ENCODE measurements at places on chromosomes 7 and 10.

GRCh38 chr10:14240253-14241189 is 90.2 kb downstream of the FRMD4A start:
- DNase-seq = peak; percentile 70

DNA sequence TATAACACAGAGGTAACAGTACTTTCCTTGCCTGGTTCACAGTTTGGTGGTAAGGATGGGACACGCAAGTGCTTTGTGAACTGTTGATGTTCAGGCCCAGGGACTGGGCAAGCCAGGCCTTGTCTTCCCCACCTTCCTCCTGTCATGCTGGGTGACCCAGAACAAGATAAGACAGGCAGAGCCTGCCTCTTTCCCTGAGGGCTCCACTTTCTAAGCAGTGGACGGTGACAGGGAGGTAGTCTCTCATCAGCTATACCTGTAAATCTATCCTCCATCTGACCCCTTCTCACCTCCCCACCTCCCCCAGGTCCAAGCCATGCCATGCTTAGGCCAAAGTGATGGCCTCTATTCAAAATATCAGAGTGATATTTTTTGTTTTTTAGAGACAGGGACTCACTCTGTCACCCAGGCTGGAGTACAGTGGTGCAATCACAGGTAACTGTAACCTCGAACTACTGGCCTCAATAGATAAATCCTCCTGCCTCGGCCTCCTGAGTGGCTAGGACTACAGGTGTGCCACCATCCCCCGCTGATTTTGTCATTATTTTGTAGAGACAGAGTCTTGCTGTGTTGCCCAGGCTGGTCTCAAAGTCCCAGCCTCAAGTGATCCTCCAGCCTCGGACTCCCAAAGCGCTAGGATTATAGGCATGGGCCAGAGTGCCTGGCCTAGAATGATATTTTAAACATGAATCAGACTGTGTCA is 42.8 kb downstream of the PDLIM1 start:
- DNase-seq = no peak

GRCh38 chr7:26630941-26631580 is 233.3 kb downstream of the SKAP2 start:
- no peak for DNase-seq

- DNase-seq = no peak
These were observed 10.6 kb downstream of the BHLHA15 start for GRCh38 chr7:98221611-98222532.

GRCh38 chr10:91242940-91243339 is 22.5 kb downstream of the PCGF5 start:
- no peak for DNase-seq

DNA sequence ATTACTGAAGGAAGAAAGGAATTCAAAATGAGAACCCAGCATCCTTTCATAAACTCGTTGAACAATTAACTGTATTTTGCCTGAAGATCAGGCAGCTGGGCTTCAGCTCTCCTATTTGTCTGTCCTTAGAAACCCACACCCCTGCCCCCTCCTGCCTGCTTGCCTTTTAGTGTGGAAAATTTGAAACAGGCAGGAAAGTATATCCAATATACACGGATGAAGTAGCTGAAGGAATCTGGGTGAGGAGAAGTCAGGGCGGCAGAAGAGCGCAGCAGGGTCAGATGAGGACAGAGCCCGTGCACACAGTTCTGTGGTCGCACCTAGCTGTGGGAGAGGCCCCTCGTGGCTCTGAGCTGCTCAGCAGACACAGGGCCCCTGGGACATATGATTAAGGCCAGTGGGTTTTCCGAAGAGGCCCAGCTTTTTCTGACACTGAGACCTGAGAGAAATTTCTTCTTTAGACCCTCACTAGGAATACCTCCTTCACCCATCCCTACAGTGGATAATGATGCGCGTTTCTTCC is 87.9 kb downstream of the ACTR3B start:
- no peak for DNase-seq
